Adrenal gland (tissue), 19 donors: ENCODE measurements at places on chromosomes 16 and 17.
A peak's percentile ranks its signal among the peaks of the same experiment; 100 is the strongest.

DNA sequence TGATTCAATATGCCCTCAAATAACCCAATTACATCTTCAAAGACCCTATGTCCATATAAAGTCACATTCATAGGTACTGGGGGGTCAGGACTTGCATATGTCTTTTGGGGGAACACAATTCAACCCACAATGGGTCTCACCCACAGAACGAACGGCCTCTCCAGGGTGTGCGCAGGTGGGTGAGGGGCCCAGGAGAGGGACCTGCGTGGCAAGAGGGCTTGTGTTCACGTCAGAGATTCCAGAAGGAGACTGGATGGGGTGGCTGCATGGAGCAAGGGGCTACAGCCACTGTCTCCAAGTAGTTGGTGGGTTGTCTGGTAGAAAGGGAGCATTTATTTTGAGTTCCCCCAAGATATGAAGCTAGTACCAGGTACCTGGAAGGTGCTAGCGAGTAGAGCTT, 212.2 kb downstream of the SEC14L1 start:
- H3K4me1 ChIP-seq = peaks cover 40% of the 10 kb centered on the region
- peak overlapping the region; percentile 85 for H3K27ac ChIP-seq
- H3K4me3 ChIP-seq = no peak overlapping the region
- H3K27me3 ChIP-seq = no peaks in the 10 kb centered on the region
- DNase-seq = no peak

DNA sequence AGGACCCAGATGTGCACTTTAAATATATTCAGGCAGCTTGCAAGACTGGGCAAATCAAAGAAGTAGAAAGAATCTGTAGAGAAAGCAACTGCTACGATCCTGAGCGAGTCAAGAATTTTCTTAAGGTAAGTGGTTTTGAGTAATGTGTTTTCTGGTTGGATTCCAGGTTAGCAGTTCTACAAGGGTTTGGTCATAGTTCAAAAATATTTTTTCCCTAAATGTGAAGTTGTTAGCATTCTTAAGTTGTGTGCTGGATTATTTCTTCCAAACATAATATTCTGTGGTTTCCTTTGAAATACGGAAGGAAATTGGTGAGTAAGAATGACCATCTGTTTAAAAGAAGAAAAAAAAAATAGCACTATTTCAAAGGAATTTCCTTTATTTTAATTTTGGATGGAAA, 38.4 kb downstream of the PTRH2 start:
- H3K36me3 ChIP-seq = no peaks in the 10 kb centered on the region
- DNase-seq = no peak
- H3K27ac ChIP-seq = no peak overlapping the region
- peaks cover 10% of the 10 kb centered on the region for H3K4me1 ChIP-seq
- no peaks in the 10 kb centered on the region for H3K27me3 ChIP-seq
- H3K4me3 ChIP-seq = no peak overlapping the region

- H3K4me3 ChIP-seq = no peak overlapping the region
- peak; percentile 90 for DNase-seq
- peak overlapping the region; percentile 84 for H3K27ac ChIP-seq
- H3K4me1 ChIP-seq = peaks cover 18% of the 10 kb centered on the region
- no peaks in the 10 kb centered on the region for H3K36me3 ChIP-seq
Measured at GRCh38 chr17:1039511-1040215, 42.7 kb downstream of the TIMM22 start.

DNA sequence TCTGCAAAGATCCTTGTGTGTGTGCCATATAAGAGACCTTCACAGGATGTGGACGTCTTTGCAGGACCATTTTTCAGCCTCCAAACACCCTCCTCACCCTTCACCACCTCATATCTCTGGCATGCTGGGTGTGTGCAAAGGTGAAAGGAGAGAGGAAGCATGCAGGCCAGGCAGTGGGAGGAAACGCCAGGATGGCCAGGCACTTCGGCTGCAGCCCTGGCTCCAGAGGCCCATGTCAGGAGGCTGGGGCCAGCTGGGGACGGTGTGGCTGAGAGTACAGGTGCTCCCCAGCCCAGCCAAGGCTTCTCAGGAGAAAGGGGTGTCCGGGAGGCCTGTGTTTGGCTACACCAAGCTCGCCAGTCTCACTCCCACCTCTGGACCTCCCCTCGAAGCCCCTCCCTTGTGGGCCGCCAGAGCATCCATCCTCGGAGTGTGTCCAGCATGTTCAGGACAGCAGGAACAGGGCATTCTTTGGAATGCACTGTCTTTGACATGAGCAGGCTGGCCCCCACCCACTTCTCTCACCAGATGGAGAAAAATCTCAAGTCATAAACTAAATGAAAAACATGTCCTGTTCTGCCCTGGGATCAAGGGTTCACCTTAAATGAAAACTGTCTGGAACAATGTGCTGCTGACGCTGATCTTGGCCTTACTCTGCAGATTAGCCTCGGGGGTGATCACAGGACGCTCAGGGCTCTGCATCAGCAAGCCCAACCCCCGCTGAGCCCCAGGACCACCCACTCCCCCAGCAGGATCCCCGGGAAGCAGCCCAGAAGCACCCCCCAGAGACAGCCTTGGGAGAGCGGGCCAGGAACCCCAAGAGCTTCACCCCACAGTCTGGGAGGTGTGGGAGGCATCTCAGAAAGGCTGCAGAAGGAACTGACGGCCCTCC, 15.9 kb downstream of the PEMT start:
- no peak overlapping the region for H3K27ac ChIP-seq
- peaks cover 10% of the 10 kb centered on the region for H3K4me1 ChIP-seq
- no peaks in the 10 kb centered on the region for H3K27me3 ChIP-seq
- no peaks in the 10 kb centered on the region for H3K36me3 ChIP-seq
- DNase-seq = no peak

- H3K4me3 ChIP-seq = no peak overlapping the region
- DNase-seq = no peak
- H3K27ac ChIP-seq = no peak overlapping the region
- no peaks in the 10 kb centered on the region for H3K36me3 ChIP-seq
- H3K27me3 ChIP-seq = no peaks in the 10 kb centered on the region
- peaks cover 7% of the 10 kb centered on the region for H3K4me1 ChIP-seq
Measured at GRCh38 chr17:63481488-63481870, 4.6 kb downstream of the ACE start.

- H3K4me3 ChIP-seq = no peak overlapping the region
- H3K27me3 ChIP-seq = no peaks in the 10 kb centered on the region
- H3K27ac ChIP-seq = peak overlapping the region; percentile 17
- peaks cover 11% of the 10 kb centered on the region for H3K4me1 ChIP-seq
Measured at GRCh38 chr17:76640550-76641380, 2.8 kb downstream of the ST6GALNAC1 start.

- H3K4me3 ChIP-seq = no peak overlapping the region
- no peaks in the 10 kb centered on the region for H3K4me1 ChIP-seq
- H3K27ac ChIP-seq = no peak overlapping the region
Measured at GRCh38 chr16:50263060-50263909, 3.1 kb upstream of the ADCY7 start.

DNA sequence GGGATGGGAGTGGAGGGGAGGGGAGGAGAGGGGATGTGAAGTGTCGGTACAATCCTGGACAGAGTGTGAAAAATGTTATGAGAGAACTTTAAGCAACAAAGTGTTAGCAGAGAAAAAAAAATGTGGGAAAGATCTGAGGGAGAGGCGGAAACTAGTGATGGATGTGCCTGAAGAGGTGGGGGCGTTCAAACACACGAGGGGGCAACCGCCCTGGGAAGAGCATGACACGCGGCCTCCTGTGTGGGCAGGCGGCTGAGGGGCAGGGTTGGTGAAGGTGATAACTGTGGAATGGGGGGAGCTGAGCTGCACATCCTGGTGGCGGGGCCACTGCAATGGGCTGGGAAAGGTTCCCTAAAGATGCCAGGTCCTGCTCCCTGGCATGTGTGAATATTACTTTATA, 30.1 kb downstream of the IFT140 start:
- H3K27me3 ChIP-seq = no peaks in the 10 kb centered on the region
- H3K27ac ChIP-seq = no peak overlapping the region
- peaks cover 43% of the 10 kb centered on the region for H3K36me3 ChIP-seq
- no peak for DNase-seq
- no peaks in the 10 kb centered on the region for H3K4me1 ChIP-seq
- H3K4me3 ChIP-seq = no peak overlapping the region

DNA sequence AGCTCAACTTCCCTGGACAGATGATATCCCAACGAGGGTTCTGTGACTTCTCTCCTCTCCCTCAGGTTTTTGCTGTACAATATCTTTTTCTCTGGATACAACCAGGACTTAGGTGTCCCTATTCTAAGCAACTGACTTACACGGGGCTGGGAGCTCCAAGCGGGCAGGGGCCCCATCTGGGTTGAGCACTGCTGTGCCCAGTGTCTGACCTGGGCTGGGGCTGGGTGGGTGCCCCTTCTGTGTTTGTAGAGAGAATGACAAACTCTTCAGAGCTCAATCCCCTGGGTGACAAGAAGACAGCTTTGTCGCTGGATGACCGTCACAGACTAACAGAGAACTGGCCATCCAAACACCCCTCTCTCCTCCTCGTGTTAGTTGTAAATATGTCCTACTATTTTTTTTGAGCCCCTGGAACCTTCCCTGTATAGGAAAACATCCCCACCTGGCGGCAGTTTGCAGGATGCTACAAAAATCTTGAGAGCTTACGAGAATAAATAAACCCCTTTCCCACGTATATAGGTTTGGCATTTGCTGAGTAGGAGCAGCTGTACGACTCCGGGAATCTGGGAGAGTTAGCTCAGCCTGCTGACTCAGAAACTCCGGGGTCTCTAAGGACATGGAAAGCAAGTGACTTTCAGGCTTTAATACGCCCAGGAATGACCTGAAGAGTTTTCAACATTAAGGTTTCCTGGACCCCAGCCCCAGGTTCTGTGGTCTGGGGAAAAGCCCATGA, 23.7 kb upstream of the RCVRN start:
- H3K27me3 ChIP-seq = no peaks in the 10 kb centered on the region
- H3K36me3 ChIP-seq = no peaks in the 10 kb centered on the region
- no peaks in the 10 kb centered on the region for H3K4me1 ChIP-seq
- no peak for DNase-seq
- H3K4me3 ChIP-seq = no peak overlapping the region

GRCh38 chr16:88940862-88941817, 35.9 kb downstream of the CBFA2T3 start:
- no peak overlapping the region for H3K4me3 ChIP-seq
- no peaks in the 10 kb centered on the region for H3K36me3 ChIP-seq
- no peak for DNase-seq
- H3K4me1 ChIP-seq = peaks cover 19% of the 10 kb centered on the region
- no peak overlapping the region for H3K27ac ChIP-seq

DNA sequence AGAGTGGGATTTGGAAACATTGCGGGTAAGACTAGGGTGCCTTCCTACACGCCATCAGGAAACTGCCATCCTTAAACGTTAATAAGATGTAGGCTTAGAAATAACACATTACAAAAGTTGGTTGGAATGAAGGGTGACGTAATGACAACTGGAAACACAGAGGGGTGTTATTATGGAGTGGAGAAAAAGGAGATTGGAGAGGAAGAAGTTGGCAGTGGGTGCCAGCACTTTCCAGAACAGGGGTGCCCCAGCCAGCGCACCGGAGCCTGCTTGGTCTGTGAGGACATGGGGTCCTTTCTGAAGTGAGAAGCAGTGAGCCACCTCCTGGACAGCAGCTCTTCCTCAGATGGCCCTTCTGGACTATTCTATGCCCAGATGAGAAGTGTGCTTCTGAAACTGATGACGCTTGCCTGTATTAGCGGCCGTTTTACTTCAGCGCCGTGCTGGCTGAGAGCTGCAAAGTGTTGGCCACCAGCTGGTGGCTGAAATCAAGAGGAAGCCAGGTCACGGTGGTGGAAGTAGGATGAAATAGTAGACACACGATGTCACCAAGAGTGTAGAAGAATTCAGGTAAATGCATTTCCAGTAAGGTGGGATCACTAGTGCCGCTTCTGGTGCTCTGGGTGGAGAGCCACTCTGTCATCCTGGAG, 244.8 kb downstream of the NTN1 start:
- H3K4me1 ChIP-seq = no peaks in the 10 kb centered on the region
- no peaks in the 10 kb centered on the region for H3K36me3 ChIP-seq
- no peak for DNase-seq
- no peaks in the 10 kb centered on the region for H3K27me3 ChIP-seq

DNA sequence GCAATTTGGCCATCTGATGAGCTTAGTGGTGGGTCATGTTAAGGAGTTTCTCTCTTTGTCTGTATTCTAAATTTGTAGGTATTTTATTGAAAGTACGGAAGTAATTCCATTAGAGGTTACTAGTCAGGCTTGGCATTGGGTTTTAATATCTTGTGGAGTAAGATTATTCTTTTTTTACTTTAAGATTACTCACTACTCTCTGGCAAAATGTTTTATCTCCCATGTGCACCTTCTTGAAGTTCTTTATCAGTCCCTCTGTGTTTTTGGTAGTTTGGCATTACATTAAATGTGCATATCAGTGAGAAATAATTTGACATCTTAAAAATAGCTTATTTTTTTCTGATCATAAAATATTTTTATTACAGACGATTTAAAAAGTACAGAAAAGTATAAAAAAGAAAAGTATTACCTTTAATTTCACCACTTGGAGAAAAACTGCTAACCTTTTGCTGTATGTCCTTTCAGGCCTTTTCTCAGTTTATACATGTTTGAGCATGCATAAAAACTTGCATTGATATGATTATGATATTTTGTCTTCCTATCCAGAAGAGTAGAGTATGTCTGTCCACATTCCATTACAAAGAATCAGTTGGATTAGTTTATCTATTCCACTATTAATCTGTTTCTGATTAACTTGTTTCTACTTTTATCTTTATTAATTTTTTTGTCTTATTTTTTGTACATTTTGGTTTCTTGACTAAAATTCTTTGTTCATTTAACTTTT, 198.3 kb downstream of the SPECC1 start:
- peak overlapping the region; percentile 26 for H3K27ac ChIP-seq
- no peaks in the 10 kb centered on the region for H3K36me3 ChIP-seq
- H3K4me3 ChIP-seq = no peak overlapping the region
- H3K4me1 ChIP-seq = no peaks in the 10 kb centered on the region
- no peak for DNase-seq

GRCh38 chr16:5589812-5590373, 492.3 kb upstream of the EEF2KMT start:
- no peaks in the 10 kb centered on the region for H3K4me1 ChIP-seq
- H3K36me3 ChIP-seq = no peaks in the 10 kb centered on the region
- no peak overlapping the region for H3K4me3 ChIP-seq
- no peak for DNase-seq
- H3K27ac ChIP-seq = no peak overlapping the region
- no peaks in the 10 kb centered on the region for H3K27me3 ChIP-seq

DNA sequence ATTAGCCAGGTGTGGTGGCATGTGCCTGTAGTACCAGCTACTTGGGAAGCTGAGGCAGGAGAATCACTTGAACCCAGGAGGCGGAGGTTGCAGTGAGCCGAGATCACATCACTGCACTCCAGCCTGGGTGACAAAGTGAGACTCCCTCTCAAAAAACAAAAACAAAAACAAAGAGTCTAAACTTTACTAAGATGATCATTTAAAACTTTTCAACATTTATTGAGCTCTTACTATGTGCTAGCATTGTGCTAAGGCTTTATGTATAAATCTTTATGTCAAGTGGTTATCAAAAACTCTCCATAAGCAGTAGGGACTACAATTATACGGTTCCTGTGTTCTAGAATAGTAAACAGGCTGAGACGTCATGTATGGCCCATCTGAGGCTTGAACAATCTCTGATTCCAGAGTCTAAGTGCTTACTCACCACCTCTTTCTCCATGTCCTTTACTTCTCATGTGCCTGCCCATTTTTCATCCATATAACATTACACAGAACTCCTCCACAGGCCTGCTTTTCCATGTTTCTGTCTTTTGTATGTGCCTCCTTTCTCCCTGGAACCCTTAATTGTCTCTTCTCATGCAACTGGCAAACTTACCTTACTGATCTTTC, 66.7 kb downstream of the NUP88 start:
- peaks cover 50% of the 10 kb centered on the region for H3K36me3 ChIP-seq
- no peaks in the 10 kb centered on the region for H3K4me1 ChIP-seq
- no peak overlapping the region for H3K27ac ChIP-seq
- DNase-seq = no peak
